ENCODE measurements at places on chromosomes 5 and 9.

GRCh38 chr9:16329671-16330113 lies 540.8 kb downstream of the BNC2 start:
- DNase-seq: peak; percentile 72

- no peak for DNase-seq
Measured at GRCh38 chr5:175800656-175801081, 70.7 kb upstream of the CPLX2 start.

GRCh38 chr5:132414634-132415378 lies 45.3 kb downstream of the SLC22A5 start:
- peak; percentile 65 for DNase-seq

DNA sequence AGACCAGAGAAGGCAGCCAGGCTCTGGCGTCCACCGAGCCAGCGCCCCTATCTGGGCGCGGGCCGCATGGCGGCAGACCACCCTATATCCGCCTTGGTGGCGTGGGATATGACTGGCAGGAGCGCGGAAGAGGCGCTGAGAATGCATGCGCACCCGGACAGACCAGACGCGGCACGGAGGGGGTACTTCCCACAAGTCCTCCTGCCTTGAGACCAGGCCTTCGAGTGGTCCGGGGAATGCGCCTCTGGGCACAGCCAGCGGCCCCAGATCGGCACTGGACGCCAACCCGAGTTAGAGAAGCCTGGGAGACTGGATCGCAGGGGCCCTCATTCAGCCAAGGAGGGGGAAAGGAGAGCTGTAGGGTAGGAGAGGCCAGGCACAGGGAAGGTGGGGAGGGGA lies 2.5 kb upstream of the LMX1B start:
- no peak for DNase-seq

- no peak for DNase-seq
Measured at GRCh38 chr5:178367736-178368120, 135.1 kb upstream of the PHYKPL start.

- DNase-seq: no peak
Measured at GRCh38 chr5:128144491-128144890, 60.9 kb downstream of the SLC12A2 start.

DNA sequence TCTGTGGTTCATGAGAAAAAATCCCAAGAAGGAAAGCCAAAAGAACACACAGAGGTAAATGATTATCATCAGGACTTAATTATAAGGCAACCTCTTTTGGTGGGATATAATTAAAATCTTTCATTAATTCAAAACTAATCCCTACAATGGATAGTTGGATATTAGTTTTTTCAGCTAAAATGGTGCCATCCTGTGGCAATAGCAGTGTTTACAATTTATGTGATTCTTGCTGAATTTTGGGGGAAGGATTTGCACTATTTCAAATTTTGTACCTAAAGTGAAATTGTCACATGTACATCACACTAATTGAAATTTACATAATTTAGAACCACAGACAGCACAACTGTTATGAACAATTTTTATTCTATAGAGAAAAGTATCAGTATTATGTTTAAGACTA lies 67.0 kb downstream of the CAST start:
- DNase-seq: no peak

- DNase-seq: peak; percentile 83
Measured at GRCh38 chr5:43389679-43390329, 22.4 kb downstream of the CCL28 start.

DNA sequence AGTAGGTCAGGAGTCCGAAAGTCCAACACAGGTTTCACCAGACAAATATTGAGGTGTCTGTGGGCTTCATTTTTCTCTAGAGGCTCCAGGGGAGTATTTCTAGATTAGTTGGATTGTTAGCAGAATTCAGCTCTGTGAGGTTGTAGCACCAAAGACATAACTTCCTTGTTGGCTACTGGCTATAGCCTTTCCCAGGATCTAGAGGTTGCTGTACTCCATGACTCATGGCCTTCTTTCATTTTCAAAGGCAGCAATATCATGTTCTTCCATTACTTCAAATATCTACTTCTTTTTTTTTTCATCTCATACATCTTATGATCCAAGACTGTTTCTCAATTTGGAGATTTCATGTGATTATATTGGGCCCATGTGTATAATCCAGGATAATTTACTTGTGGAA lies 404.0 kb upstream of the FAM174A start:
- no peak for DNase-seq

DNA sequence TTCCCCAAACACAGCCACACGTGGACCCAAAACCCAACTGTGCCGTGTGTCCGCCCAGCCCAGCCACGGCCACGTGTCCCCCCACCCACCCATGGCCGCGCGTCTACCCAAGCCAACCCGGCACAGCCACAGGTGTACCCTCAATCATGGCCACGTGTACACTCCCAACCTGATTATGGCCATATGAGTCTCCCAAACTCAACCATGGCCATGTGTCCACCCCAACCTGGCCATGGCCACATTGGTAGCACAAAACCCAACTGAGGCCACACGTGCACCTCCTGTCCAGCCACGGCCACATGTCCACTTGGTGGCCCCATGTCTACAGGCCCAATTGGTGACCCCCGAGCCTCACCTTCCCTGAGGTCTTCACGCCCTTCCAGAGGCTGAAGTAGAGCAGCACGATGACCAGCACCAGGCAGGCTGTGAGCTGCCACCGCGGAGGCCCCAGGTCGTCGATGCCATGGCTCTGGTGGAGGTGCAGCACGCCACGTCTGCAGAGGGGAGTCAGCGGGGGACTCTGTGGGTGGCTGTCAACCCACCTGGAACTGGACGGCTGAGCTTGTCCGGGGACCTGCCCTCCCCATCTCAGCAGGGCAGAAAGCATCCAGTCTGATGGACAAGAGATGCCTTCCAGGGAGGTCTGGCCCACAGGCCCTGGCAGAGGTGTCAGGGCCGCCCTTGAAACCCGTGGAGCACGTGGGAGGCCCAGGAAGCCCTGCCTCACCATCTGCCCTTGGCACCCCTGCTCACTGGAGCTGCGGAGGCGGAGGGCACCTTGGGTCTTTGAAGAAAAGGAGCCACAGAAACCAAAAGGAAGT lies 23.5 kb downstream of the SLC6A3 start:
- DNase-seq: no peak

DNA sequence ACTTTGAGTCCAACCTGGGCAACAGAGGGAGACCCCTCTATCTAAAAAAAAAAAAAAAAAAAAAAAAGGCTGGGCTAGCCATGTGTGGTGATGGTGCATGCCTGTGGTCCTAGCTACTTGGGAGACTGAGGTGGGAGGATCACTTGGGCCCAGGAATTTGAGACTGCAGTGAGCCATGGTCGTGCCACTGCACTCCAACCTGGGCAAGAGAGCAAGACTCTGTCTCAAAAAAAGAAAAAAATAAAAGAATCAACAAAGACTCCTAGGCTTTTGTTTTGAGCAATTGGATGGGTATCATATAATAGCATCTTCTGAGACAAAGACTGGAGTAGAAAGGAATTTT lies 481.7 kb upstream of the PAPPA start:
- DNase-seq: no peak

DNA sequence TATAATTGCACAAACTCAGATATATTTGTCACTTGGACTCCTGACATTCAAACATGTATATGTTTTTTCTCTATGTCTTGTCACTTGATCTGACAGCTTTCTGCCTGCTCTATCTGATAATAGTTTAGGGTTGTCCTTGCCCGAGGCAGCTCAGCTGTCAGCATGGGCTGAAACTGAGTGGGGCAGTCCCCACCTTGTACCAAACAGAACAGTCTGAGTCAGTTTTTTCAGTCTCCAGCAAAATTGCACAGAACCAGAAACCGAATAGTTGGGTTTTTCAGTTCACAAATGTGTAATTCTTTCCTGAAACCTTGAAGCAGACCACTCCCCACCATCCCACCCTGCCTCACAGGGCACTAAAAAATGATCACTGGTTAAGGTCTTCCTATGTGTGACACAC lies 9.5 kb upstream of the HAND1 start:
- DNase-seq: no peak

DNA sequence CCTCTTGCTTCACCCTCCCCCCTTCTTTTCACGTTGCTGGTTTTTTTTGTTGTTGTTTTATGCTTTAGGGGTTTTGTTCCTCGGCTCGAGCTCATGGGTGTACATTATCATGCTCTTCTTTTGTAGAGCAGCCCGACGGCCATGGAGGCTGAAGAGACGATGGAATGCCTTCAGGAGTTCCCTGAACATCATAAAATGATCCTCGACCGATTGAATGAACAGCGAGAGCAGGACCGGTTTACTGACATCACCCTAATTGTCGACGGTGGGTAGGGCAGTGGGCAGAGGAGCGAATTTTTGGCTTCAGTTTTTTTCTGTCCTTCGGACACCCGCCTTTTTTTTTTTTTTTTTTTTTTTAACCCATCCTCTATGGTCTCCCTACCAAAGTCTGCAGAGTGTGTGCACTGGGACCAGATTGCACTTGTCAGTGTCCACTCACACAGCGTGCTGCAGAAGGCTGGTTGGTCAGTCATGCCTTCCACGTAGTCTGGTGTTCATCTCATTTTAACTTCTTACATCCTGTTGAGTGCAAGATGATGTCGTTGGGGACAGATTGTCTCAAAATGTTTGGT lies 1.3 kb downstream of the ZNF131 start:
- DNase-seq: no peak

DNA sequence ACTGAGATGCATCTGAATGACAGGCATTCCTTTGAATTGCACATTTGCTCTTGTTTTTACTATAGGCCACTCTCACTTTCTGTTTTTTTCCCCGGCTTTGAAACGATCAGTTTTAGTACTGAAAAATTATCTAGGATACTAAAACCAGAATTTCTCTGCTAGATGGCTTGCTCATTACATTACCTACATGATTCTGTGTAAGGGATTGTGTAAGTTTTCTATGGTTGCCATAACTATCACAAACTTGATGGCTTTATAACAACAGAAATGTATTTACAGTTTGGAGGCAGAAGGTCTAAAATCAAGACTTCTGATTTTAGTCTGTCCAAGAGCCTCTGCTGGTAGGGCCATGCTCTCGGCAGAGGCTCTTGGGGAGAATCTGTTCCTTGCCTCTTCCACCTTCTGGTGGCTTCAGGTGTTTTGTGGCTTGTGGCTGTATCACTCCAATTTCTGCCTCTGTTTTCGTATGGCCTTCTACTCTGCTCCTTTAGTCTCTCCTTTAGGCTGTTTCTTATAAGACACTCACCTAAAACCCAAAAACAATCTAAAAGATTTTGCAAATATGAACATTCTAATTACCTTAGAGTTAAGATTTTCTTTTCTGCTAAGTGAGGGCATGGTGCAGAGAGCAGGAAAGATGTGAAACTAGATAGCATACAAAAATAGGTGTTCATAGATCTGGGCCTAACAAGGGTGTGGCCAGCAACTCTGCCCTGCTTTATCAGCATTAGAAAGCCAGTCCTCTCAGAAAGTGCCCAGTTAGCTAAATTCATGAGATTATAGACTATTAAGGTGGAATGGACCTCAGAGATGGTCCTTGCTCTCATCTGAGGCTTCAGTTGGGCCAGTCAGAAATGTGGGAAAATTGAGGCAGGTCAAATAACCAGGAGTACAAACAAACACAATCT lies 93.3 kb upstream of the CDKN2B start:
- DNase-seq: no peak

- DNase-seq: no peak
Measured at GRCh38 chr5:42672925-42673324, 83.7 kb upstream of the CCDC152 start.

DNA sequence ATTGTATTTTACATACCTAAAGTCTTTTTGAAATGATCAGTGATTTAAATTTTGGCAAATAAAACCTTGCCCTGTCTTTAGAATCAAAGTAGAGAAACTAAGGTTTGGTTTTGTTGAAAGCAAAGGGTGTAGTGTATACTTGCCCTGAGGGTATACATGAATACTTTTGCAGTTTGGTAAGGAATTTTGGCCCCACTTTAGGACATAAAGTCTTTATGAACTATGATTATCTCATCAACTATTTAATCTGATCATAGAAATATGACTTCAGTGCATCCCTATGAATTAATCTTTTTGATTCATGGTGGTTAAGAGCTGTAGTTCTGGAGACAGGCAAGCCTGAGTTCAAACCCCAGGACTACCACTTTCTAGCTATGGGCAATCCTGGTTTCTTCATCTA lies 17.7 kb downstream of the RAD1 start:
- no peak for DNase-seq

GRCh38 chr5:145978708-145979107 lies 42.3 kb downstream of the SH3RF2 start:
- DNase-seq: no peak

GRCh38 chr5:59037941-59038797 lies 455.3 kb downstream of the RAB3C start:
- DNase-seq: no peak

DNA sequence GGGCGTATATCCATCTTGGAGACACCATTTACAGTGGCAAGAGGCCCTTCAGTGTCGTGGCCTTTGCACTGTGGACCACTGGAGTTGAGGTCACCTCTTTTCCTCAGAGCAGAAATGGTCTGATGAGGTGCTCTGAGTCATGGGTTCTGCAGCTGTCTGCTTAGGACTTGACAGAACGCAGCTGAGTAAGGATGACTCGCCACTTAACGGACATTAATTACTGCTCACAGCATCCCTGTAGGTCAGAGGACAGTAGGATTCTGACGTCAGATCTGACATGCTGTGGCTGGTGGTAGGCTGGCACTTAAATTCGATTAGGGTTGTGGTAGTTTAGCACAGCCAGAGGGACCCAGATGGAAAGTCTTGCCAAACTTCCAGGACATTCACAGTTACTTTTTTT lies 479.4 kb downstream of the DMAC1 start:
- DNase-seq: peak; percentile 36

- DNase-seq: no peak
Measured at GRCh38 chr5:84197538-84197937, 187.1 kb downstream of the EDIL3 start.

GRCh38 chr5:18111906-18112465 lies 477.7 kb downstream of the TAF11L14 start:
- DNase-seq: no peak

GRCh38 chr9:97846347-97846746 lies 6.7 kb upstream of the FOXE1 start:
- DNase-seq: no peak

DNA sequence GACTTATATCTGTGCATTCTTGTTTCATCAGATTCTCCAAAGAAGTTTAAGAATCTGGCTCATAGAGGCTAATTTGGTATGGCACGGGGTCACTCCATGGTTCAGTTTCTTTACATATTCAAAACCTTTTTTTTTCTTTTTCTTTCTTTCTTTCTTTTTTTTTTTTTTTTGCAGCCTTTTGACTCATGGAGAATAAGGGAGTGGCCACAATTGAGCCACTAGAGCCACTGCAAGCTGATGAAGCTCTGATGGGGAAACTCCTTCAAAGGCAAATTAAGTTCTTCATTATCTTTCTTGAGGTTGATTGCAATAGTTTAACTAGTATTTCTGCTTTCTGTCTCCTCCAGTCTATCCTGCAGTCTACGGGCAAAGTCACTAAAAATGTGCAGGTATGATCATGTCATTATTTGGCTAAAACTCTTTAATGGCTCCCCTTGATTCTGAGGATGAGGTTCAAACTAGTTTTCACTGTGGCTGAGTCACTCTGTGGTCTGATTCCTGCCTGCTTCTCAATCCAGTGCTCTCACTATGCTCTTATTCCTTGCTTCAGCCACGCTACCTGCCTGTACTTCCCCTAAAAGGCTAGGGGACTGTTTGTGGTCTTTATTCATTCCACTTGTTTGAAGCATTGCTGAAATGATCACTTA lies 93.5 kb upstream of the RIOK2 start:
- DNase-seq: no peak

- no peak for DNase-seq
Measured at GRCh38 chr5:28917631-28918030, 1879.2 kb upstream of the CDH9 start.

Data from astrocyte of the cerebellum (primary cell).